Activated CD4-positive, CD25-positive, alpha-beta regulatory T cell (primary cell): ENCODE measurements at places on chromosomes 7 and 10.

DNA sequence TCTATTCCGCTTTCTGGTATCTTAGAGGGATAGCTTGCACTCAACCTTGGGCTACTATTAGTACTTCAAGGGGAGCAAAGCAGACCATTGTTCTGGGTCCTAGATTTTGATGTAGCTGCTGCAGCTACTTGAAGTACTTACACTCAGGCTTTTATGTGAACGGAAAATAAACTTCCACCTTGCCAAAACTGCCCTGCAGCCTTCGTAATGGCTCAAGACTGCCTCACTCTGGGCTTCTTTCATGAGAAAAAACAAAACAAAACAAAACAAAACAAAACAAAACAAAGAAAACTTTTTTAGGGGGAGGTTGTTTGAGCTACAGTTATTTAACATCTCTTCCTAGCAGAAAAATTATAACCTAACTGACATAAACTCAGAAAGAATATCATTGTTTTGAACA lies 19.4 kb upstream of the EPHB6 start:
- no peak for DNase-seq

DNA sequence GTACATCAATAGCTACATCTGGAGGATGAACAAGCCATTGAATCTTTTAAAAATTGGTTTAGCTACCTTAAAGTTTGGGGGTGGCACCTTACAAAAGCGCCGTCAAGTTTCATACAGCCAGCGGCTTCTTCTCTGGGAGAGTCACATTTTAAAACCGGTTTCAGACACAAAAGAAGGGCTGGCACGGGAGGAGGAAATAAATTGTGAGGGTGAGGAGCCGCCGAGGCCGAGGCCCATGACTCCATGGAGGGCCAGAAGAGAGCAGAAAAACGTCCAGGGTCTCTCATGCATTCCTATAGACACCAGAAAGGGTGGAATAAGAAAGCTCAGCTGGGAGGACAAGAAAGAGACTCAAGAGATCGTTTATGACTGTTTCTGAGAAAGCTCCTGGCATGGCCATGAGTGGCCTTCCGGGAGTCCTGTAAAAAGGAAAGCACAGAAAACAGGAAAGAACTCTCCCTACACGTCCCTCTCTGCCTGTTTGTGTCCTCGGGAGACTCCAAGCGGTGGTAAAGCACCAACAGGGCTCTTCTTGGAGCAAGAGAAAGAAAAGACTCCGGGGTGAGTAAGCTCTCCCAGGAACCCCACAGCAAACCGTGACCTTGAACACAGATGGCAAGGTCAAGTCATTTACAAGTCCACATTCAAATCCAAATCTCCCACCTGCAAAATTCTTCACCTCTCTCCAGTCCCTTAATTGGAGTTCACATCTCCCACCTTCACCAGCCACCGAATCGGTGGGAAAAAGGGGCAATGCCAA lies 1.8 kb downstream of the FRAT2 start:
- DNase-seq = no peak

DNA sequence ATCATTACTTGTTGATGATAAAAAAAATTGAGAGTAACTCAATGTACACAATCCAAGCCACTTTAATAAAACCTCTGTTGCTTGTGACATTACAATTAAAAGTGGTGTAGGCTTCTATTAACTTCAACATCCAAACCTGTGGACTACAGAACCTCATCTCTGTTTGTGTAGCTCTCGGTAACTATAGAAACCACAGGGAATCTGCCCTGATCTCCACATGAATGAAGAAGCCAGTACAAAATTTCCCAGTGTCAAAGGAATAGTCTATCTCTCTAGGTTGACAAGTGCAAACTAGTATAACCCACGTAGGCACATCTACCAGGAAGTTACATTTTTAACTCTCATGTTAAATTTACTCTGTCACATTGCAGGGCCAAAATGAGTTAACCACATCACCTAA lies 204.3 kb downstream of the CHCHD3 start:
- no peak for DNase-seq

GRCh38 chr7:20906801-20907453 lies 120.2 kb upstream of the SP8 start:
- DNase-seq = no peak

GRCh38 chr7:157415486-157415885 lies 78.7 kb downstream of the DNAJB6 start:
- DNase-seq = no peak

DNA sequence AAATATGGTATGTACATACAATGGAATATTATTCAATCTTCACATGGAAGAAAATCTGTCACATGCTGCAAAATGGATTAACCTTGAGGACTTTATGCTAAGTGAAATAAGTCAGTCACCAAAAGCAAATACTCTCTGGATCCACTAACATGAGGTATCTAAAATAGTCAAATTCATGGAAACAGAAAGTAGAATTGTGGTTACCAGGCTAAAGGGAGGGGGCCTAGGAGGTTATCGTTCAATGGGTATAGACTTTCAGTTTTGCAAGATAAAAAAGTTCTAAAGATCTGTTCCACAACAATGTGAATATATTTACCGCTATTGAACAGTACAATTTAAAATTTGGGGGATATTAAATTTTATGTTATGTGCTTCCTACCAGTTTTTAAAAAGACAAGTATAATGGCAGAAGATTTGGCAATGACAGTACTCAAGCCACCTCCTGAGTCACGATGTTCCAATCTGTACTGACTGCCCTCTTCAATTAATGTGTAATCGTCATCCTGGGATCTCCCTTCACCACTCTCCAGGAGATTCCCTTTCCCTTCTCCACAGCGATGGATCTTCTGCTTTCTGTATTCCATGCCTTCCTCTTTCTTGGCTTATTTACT lies 32.3 kb upstream of the IL6 start:
- no peak for DNase-seq

DNA sequence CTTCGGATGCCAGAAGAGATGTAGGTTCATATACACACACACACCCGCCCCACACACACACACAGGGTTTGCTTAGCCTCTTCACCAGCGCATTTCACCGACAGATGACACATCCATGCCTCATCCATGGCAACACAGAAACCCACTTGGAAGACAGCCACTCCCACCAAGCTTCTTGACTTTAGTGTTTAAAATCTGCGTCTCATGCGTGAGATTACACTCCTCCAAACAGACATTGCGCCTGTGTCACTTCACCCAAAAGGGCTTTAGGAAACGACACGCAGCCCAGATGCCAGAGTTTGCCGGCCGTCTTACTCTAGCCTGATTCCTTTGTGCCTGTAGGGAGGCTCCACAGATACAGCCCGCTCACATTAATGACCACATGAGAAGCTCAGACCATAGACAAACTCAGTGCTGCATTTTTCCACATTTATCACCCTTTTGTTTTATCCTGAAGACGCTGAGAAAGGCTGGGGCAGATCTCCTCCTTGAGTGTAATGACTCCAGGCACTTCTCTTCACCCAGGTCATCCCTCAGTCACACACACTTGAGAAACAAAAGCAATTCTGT lies 73.8 kb downstream of the DIP2C start:
- no peak for DNase-seq

DNA sequence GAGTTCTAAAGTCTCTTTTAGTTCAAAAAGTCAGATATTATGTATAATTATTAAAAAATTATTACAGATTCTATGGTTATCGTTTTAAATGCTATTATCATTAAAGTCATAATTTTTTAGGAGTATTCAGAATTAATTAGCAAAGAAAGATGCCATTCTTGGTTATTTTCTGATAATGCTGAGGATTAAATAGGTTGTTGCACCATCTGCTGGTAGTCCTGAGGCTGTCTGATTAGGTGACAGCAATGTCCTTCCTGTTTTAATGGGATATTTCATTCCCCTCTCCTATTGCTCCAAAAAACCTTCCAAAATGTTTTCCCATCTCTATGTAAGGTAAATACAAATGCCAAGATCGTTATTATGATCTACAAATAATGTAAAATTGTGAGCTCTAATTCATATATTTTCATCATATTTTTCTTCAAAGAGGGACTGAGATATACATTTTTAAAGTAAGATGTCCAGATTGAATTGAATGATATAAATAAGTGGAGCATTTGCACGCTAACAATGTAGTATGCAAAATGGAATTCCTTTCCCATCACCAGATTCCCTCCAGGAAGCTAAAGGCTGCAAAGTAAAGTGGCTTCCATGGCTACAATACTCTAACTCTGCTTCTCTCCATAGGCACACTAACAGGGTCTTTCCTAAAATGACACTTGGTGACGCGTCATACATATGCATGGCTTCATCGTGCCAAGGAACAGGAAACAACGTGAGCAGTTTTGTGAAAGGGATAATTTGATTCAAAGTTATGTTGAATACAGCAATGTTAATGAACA lies 58.8 kb upstream of the AKR1E2 start:
- no peak for DNase-seq

- no peak for DNase-seq
These were observed 15.1 kb downstream of the ANTXRL start for GRCh38 chr10:46301721-46302479.

DNA sequence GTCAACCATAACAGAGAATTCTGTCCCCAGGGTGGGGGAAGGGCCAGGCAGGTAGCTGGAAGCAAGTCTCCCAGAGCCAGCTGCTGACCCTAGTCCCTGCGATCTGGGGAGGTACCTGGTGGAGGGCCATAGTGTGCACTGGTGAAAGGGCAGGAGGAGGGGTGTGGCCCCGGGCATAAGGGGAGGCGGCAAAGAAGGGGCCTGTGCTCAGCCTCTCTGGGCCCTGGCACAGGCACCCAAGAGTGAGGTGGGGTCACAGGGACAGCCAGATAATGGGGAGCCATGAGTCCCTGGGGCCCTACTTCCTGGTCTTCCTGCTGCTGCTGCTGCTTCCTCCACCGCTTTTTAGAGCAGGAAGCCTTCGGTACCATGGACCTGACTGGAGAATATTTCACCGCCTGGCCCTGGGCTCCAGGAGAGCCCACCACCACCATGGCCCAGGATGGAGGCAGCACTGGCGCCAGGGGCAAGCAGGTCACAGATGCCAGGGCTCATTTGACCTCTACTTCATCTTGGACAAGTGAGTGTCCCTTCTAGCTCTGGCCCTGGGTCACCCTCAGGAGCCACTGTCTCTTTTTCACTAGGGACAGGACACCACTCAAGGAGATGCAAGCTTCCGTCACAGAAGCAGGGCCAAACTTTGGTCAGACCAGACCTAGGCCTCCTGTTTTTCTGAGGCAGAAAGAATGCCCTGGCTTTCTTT lies at the start of gene ANTXRL:
Gene ANTXRL (plus strand): TSS at position 7 of the 703 bp plus-strand sequence. CDS start 266 bp downstream, at position 273.
- no peak for DNase-seq

DNA sequence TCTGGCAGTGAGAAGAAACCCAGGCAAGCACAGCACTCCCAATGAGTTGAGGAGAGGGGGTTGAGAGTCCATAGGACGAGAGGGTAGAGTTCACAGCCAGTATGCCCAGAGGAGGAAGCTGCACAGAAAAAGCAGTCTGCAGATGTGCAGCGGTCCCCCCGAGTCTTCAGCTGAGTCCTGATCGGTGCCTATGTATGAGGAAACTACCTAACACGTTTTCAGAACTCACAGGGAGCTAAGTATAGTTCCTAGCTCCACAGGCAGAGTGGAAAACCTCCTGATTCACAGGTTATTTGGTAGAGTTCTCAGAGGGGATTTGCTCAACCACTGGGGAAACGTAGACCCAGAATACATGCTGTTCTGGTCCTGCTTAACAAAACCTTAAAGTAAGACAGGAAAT lies 271.3 kb upstream of the CNTNAP2 start:
- no peak for DNase-seq

DNA sequence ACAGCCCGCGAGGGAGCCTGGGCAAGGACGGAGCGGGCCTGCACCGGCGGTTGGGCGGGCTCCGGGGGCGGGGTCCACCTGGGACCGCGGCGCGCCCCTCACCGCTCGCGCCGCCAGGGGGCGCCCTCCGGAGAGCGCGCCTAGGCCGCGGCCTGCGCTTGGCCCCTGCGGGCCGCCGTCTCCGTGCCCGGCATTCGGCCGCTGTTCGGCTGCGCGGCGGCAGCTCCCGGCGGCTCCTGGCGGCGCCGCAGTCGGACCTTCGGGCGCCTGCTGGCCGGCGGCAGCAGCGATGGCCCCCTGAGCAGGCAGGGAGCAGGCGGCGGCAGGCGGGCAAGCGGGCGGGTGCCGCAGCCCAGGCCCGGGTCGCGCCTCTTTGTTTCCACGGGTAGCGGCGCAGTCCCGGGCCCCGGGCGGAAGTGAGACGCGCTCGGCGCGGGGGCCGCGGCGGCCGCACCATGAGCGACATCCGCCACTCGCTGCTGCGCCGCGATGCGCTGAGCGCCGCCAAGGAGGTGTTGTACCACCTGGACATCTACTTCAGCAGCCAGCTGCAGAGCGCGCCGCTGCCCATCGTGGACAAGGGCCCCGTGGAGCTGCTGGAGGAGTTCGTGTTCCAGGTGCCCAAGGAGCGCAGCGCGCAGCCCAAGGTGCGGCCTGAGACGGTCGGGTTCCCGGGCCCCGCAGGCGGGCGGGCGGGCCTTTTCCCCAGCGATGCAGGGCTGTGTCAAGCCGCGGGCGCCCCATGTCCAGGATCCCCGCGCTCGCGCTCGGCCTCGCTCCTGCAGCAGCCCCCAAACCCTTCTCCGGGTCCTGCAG lies at the start of gene INTS15:
Gene INTS15 (plus strand): TSS at position 193 of the 816 bp plus-strand sequence. CDS start 263 bp downstream, at position 456.
- DNase-seq = peak; percentile 76

DNA sequence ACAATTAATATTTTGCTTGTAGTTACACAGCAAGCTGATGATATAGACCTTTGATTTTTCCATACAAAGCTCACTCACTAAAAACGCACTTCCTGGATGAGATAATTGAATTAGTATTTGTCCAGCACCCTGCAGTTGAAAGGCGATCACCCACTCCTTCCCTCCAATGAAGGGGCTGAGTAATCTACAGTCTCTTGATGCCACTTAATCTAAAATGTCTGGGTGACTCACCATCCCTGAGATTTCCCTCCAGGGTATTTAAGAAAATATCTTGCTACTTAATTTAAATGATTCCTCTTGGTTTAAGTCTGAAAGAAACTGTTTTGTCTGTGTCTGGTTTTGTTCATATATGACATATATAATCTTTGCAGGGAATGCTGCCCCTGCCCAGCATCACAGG lies 515.3 kb downstream of the GRID1 start:
- DNase-seq = no peak

- no peak for DNase-seq
These were observed 40.1 kb upstream of the GNA12 start for GRCh38 chr7:2884161-2884560.

DNA sequence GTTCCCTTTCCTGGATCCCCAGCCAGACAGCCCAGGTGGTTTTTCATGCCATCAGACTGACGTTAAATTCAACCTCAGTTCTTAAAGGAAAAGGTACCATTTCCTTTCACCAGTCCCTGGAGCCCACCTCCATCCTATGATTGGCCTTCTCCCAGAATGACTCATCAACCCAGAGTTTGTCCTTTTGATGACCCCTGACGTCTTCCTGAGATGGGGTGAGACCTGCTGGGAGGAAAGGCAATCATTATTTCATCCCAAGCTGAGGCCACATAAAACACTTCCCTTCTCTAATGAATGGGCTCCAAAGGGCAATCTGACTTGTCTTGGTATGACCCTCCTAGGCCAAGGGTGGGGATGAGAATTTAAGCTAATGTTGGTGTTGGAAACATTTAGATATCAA lies 750.7 kb downstream of the SUGCT start:
- no peak for DNase-seq
